ENCODE measurements at places on chromosomes 16 and 17.
A peak's percentile ranks its signal among the peaks of the same experiment; 100 is the strongest.

- DNase-seq, result no peak
These were observed 492.2 kb downstream of the CDH11 start for GRCh38 chr16:64629622-64630021.

GRCh38 chr16:54939510-54940278, 9.0 kb downstream of the IRX5 start:
- DNase-seq, result no peak

DNA sequence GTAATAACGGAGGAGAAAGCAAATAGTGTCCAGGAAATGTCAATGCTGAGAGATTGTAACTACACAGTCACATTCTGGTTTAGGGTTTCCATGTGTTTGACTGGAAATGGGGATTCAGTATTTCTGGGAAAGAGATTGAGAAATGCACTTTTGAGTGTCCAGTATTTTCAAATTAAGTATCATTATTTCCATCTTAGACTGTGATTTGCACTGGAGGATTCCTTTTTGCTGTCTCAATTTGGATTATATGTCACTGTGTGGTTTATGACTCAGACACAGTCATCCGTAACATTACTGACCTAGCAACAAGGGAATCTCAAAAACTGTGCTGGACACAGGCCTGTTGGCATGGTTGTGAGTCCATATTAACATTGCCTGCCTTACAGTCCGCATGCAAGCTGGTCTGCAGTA, 681.4 kb downstream of the CDH11 start:
- DNase-seq, result no peak

GRCh38 chr16:31273187-31273586, 13.4 kb downstream of the ITGAM start:
- no peak for DNase-seq

DNA sequence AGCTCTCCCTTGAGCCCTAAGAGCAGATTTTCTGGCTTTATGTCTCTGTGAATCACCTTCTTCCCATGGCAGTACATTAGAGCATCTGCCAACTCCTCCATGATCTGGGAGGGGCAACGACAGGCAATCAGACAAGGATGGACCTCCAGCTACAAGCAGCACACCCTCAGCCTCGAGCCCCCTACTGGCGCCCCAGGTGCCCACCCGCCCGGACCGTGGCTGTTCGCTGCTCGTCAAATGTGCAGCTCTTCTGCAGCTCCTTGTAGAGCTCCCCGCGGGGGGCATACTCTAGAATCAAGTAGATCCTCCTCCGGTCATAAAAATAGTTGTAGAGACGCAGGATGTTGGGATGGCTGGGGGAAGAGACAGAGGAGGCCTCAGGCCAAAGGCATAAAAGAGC, 3.8 kb downstream of the AURKB start:
- no peak for DNase-seq

DNA sequence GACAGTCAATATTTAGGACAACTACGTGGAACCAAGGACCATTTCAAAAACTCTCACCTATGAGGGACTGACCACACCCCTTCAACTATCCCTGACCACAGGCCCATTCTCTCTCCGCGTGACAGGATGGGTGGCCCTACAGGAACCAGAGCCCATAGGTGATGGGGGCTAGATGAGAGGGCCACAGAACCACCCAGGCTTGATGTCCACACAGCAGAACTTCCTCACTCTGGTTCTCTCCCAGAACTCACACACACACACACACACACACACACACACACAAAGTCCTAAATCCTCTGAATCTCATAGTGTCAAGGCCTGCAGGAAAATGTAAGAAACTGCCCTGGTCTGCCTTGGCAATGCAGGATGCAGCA, 1.5 kb downstream of the ZNF319 start:
- DNase-seq, result no peak

GRCh38 chr17:57572062-57572461, 173.0 kb downstream of the CCDC182 start:
- DNase-seq, result no peak

GRCh38 chr17:39960524-39961041, 2.2 kb upstream of the GSDMA start:
- DNase-seq, result no peak

DNA sequence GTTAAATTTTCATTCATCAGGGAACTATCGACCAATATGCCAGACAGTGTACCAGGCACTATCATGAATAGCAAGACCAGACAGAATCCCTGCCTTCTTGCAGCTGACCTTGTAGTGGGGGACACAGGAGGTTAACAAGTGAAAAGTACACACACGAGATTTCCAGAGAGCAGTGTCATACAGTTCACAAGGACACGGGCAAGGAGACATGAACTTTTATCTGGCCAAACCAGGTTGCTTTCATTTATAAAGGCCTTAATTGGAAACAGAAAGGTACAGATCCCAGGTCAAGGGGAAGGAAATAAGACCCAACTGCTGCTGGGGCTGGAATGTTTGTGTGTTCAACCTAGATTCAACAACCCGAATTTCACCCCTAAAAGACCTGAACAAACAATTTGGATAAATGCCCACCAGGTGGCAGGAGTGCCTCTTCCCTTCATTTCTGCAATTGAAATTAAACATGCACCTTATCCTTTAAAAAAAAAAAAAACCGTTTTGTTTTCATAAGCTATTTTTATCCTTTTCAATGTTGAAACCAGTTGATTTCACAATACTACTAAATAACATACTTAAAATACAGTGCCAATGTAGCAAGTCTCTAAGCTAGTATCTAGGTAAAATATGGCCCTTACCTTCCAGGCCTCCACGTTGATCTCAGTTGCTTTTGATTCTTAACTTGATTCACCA, 65.9 kb downstream of the EMP2 start:
- DNase-seq, result peak; percentile 34

GRCh38 chr16:27665881-27666280, 115.9 kb downstream of the KATNIP start:
- no peak for DNase-seq

DNA sequence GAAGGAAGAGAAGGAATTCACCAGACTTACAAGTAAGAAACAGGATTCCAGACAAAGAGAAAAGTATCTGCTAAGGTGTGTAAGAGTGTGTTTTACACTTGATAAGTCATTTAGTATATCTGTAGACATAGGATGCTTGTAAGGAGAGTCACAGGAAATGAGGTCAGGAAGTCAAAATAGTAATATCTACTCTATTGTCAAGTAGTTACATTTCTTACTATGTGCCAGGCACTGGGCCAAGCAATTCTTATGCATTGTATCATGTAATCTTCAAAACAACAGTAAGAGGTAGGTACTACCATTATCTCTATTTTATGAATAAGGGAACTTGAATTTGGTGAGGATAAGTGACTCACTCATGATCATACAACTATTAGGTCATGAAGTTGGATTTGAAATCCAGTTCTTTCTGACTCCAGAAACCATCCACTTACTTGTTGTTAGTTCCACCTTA, 129.1 kb downstream of the SNX11 start:
- DNase-seq, result no peak

- DNase-seq, result no peak
These were observed 85.7 kb downstream of the PLCG2 start for GRCh38 chr16:81864646-81865382.

DNA sequence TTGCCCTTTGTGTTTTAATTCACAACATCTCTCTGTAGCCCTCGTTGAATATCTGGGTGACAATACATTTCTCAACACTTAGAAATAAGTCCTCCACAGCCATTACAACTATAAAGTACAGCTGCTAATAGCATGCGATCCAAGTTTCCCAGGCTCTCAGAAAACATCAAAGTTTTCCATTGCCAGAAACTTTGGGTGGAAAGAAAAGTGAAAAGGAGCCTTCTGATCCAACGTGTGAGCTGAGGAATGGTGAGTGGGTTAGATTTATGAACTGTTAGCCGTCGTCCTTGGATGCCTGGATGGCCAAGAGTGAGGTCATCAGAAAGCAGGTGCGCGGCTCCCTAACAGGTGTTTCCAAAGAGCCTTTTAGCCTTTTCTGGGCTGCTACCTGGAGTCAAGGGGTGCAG, 258.0 kb downstream of the PMP22 start:
- no peak for DNase-seq

GRCh38 chr16:55242667-55243066, 81.3 kb upstream of the IRX6 start:
- DNase-seq, result no peak

DNA sequence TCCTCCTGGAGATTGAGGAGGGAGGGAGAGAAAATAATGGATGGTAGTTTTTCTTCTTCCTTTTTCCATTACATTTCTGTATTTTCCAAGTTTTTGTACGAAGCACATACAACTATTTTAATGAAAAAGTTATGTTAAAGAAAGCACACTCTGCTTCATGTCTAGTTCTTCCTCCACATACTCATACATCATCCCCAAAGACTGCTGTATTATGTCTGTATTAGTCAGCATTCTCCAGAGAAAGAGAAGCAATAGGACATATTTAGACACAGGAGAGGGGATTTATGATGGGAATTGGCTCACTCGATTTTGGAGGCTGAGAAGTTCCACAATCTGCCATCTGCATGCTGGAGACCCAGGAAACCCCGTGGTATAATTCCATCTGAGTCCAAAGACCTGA, 10.1 kb upstream of the ACSM2A start:
- no peak for DNase-seq

DNA sequence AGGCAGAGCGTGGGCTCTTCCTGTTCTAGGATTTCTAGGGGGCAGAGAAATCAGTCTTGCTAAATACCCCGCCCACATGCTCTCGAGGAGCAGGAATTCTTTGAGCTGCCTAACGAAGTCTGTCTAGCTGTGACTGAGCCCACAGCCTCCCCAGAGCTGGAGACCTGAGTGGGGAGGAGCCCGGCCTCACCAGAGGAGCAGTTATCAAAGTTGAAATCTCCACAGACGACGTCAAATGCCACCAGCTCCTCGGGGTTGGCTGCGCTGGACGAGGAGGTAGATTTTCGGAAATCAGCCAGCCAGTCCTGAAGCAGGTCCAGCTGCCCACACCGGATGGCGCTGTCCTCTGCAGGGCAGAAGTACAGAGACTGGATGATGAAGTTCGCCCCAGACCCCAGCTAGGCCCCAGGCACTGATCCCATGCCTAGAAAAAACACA, 53.8 kb downstream of the PRMT7 start:
- DNase-seq, result peak; percentile 82

GRCh38 chr17:3828151-3828851, 17.7 kb downstream of the NCBP3 start:
- DNase-seq, result no peak

DNA sequence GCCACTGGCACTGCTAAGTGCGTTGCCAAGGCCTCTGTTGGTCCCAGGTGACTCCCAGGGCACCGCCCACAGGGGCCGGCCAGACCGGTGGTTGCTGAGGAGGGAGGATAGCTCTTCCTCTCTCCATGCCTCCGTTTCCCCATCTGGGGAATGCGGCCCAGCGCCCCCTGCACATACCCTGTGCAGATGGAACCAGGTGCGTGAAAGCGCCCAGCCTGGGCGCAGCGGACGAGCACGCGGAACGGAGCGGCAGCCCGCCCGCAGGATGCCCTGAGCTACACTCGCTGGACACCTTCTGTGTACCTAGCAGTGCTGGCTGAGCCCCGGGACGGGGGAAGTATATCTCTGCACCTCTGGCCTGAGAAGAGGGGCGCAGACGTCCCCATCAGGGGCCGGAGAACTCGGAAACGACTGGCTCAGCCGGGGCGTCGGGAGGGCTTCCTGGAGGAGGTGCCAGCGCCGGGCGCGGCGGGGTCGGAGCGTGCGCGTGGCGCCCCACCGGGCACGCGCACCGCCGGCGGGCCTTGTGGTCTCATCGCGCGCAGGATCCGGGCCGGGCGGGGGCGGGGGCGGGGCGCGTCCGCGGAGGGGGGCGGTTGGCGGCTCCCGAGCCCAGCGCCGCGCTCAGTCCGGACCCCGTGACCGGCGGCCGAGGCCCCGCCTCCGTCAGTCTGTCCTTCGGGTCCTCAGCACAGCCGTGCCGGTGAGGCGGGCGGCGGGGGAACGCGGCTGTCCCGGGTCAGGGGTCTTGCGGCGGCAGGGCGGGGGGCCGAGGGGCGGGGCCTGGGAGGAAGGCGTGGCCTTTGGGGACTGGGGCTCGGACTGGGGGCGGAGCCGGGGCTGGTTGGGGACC, at the start of the genes CCDC78 and HAGHL:
CCDC78 (minus strand) TSS at position 6 of the 853 bp plus-strand sequence. CDS start 76 bp downstream, outside the sequence.
HAGHL (plus strand) TSS at position 669 of the 853 bp plus-strand sequence. CDS start 404 bp downstream, outside the sequence.
- DNase-seq, result no peak

GRCh38 chr17:41683441-41684007, 5.2 kb upstream of the EIF1 start:
- DNase-seq, result no peak

DNA sequence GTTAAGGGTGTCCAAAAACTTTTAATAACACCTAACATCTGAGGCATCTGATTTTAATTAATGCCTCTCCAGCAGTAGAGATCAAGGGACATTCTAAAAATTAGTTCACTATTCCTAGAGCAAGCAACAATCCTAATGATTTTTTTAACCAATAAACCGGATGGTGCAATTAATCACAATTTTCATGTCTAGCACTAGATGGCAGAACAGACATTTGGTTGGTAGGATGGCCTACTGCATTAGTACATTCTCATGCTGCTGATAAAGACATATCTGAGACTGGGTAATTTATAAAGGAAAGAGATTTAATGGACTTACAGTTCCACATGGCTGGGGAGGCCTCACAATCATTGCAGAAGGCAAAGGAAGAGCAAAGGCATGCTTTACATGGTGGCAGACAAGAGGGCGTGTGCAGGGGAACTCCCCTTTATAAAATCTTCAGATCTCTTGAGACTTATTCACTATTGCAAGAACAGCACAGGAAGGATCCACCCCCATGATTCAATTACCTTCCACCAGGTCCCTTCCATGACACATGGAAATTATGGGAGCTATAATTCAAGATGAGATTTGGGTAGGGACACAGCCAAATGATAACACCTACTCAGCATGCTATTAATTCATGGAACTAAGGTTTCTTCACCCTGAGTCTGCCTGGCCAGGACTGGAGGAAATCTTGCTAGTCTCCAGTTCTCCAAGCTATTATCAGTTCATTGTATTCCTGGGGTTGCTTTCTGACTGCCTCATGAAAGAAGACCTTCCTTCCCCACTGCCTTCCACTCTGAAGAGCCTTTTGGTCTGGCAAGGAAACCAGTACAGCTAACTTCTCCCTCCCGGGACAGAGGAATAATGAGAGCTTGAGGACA, 24.8 kb downstream of the HS3ST3A1 start:
- DNase-seq, result no peak

- DNase-seq, result no peak
These were observed 29.9 kb upstream of the TBX2 start for GRCh38 chr17:61369751-61370150.

DNA sequence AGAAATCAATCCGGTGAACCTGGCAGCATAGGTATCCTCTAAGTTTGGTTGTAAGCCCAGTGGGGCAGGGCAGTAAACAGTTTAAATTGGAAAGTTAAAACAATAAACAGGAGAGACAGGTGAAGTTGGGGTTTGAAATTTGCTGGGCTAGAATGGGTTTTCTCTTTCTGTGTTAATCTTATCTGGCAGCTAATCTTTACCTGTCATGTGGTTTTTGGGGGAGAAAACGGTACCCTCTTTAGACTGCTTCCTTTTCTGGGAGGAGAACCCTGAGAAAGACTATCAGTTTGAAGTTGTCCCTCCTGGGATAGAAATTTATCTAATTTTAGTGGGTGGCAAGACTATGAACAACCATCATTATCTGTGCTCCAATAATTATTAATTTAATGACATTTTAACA, 24.0 kb downstream of the CDH13 start:
- DNase-seq, result no peak

- DNase-seq, result no peak
These were observed 52.4 kb upstream of the PMFBP1 start for GRCh38 chr16:72224260-72224768.
